Inflammatory macrophage (primary cell): ENCODE measurements at places on chromosomes 6 and 20.

GRCh38 chr6:24431045-24431451 lies 28.3 kb downstream of the MRS2 start:
- peak; percentile 53 for DNase-seq

GRCh38 chr6:44475417-44475778 lies 87.9 kb downstream of the CDC5L start:
- no peak for DNase-seq

DNA sequence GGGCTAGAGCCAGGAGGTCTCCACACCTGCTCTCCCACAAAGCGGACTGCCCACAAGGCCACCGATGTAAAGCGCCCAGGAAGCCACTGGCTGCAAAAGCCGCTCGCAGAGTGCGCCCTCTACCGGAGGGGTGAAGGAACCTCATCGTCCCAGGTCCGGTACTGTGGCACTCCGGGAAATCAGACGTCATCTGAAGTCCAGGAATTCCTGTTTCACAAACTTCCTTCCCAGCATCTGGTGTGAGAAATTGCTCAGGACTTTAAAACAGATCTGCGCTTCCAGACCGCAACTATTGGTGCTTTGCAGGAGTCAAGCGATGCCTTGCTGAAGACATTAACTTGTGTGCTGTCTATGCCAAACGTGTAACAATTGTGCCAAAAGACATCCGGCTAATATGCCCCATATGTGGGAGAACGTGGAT lies 115.1 kb upstream of the ARID1B start:
- DNase-seq: no peak

GRCh38 chr6:33443619-33444504 lies 10.5 kb upstream of the ZBTB9 start:
- DNase-seq: no peak

DNA sequence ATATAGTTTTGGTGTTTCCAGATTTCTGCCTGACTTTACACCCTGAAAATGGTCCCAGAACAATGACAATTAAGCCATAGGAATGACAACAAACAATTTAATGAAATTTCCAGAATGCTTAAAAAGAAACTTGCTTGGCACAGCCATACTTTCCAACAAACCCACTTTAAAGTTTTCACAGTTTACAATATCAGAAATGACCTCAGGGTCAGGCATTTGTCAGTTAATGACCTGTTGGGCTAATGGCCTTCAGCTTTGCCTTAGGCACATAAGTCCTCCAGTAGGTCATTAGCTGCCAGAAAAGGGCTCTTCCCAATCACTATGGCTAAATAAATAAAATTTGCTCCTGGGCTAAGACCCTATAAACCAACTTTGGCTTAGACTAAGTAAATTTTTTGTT lies 144.6 kb upstream of the BEND3 start:
- no peak for DNase-seq

DNA sequence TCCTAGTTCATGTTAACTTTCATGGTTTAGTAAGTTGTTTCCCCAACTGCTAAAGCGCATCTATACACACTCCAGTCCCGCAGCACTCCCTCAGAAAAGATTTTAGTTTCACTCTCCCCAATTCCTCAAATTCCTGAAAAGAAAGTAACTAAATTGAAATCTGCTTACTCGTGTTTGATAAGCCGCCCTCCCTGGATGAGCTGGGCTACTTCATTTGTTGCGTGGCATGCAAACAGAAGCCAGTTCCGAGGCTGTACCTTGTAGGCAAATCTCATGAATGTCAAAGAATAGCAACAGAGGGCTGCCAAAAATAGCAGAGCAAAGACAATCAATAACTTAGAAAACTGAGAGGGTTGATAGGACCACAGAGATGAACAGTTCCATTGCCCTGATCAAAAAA lies 16.9 kb downstream of the MPC1 start:
- DNase-seq: no peak

DNA sequence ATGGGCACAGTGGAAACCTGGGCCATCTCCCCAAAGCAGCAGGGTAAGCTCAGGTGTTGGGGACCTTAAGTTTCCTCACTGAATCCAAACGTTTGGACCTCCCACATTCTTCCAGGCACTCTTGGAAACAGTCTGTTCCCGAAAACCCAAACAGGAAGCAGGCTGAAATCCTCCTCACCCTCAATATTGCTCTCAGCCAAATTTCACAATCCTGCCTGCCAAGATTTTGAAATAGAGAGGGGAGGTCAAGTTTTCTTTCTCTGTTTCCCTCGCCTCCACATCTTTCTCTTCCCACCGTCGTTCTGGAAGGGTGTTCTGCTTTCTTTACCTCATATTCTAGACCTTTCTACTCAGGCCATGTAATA lies 392.0 kb upstream of the SASH1 start:
- DNase-seq: no peak

GRCh38 chr6:91534614-91535013 lies 947.7 kb upstream of the MAP3K7 start:
- DNase-seq: no peak
